ENCODE measurements at places on chromosomes 3 and 15. TPM values are rescaled to one million over a fixed set of nuclear protein-coding genes. Genes with fewer than 3 reads are reported as not detected.

TADA3 gene
- 59.0 TPM for total RNA-seq

ARGFX gene
- total RNA-seq = not detected

RMDN3 gene
- 24.4 TPM for total RNA-seq

FAM174B gene
- total RNA-seq = 7.6 TPM

BCL2A1 gene
- total RNA-seq = 18.5 TPM

CCDC13 gene
- total RNA-seq = 0.29 TPM

TM4SF4 gene
- total RNA-seq = 39.0 TPM

CHL1 gene
- total RNA-seq = not detected

GOLGA8T gene
- total RNA-seq = 1.7 TPM

RPP25 gene
- 28.0 TPM for total RNA-seq
